SK-N-DZ (cell line): ENCODE measurements at places on chromosomes 1 and 21.

- no peak for DNase-seq
Observed at GRCh38 chr1:31861346-31861745, 45.5 kb upstream of the SPOCD1 start.

DNA sequence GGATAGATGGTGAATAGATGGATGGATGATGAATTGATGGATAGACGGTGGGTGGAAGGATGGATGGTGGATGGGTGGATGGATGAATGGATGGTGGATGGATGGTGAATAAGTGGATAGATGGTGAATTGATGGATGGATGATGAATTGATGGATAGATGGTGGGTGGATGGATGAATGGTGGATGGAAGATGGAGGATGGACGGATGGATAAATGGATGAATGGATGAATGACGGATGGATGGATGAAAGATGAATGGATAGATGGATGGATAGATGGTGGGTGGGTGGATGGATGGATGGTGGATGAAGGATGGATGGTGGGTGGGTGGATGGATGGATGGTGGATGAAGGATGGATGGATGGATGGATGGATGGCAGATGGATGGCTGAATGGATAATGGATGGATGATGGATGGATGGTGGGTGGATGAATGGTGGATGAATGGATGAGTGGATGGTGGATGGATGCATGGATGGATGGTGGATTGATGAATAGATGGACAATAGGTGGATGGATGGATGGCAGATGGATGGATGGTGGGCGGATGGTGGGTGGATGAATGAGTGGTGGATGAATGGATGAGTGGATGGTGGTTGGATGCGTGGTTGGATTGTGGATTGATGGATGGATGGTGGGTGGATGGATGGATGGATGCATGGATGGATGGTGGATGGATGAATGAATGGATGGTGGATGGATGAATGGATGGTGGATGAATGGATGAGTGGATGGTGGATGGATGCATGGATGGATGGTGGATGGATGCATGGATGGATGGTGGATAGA lies 5.3 kb downstream of the CHD5 start:
- DNase-seq = no peak

GRCh38 chr1:185694081-185694480 lies 40.1 kb upstream of the HMCN1 start:
- DNase-seq = no peak

DNA sequence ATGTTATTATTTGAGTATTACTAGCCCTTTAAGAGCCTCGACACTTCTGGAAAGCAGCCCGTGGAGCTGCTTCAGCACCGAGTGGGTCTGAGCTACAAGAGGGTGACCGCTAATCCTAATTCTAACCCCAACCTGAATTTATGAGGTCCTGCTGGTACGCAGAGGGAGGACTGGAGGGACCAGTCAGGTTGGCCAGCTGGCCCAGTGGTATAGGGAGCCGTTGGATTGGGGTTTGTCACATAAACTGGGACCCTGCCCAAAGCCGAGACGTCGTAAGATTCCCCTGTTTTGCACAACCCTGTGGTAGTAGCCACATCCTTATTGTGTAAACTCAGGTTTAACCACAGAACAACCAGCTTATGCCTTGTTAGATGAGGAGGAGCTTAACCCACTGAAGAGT lies 60.8 kb upstream of the F3 start:
- no peak for DNase-seq
